ENCODE measurements at places on chromosomes 6 and 20.

DNA sequence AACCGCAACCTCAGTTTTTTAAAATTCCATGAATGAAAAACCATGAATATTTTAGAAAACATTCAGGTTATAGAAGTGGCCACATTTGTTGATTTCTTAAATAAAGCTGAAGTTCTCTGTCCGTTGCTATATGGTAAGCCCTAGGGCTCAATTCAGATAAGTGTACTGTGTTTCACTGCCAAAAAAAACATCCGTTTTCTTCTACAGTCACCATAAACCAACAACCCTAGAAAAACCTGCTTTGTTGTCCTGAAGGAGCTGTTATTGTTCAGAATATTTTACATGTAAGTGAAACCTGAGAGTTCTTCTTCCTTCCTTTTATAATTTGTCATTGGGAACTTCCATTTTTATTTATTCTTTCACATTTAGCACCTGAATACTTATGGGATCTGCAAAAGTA, 274.1 kb downstream of the TFAP2A start:
- DNase-seq, result no peak

DNA sequence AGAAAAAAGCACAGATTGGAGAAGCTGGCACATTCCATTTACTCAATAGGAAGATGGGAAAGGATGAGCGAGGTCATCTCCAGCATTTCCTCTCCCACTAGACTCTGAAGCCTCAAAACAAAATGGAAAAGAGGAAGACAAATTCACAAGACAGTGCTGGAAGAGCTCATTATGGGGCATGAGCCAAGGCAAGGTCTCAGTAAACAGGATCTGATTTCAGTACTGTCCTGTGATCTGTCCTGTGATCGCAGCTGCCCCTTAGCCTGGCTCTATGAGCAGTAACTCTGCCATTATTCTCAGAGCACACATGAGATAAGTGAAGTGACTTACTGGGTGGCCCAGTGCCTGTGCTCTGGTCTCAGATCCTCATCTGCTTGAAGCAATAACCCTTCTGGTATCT, 68.1 kb upstream of the SLC4A11 start:
- no peak for DNase-seq

GRCh38 chr6:81093051-81093450, 659.4 kb downstream of the TENT5A start:
- DNase-seq, result no peak

GRCh38 chr20:19375801-19376200, 163.4 kb downstream of the SLC24A3 start:
- DNase-seq, result no peak

DNA sequence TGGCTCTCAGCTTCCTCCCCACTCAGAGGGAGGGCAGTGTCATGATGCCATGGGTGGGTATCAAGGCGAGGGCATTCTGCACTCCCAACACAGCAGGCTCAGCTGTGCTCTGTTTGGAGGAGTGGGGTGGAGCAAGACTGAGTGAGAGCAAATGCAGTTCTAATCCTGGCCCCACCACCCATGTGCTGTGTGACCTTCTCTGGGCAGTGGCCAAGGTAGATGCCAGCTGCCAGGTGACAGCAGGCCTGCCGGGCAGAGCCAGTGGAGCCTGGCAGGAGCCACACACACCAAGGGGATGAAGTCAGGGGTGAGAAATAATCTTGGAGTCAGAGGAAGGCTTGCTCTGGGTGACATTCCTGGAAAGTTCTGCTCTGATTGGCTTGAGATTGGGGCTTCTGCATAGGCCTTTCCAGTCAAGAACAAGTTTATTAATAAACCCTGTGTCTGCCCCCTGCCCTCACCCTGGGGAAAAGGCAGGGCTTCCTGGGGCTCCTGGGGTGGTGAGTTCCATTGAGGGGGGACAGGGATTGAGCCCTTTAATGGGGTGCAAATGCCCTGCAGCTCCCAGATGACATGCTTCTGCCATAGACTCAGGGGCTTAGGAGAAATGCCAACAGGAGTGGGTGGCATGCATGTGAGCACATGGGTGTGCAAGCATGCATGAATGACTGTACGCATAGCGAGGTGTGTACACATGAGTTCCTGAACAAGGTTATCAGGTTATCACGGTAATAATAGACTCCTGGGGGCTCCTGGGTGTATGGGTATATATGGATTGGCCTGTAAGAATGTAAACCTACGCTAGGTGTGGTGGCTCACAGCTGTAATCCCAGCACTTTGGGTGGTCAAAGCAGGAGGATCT, 134.2 kb downstream of the MRPL14 start:
- no peak for DNase-seq

DNA sequence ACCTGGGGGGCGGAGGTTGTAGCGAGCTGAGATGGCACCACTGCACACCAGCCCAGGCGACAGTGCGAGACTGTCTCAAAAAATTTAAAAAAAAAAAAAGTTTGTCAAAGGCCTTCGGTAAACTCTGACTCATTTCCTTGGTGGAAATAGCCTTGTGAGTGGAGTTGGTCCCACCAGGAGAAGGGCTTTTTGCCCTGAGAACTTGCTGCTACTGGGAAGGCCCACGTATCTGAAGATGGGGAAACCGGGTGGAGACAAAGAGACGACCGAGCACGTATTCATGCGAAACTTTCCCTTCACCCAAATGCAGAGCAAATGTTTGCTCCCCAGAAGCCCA, 51.7 kb downstream of the SLC22A23 start:
- no peak for DNase-seq

DNA sequence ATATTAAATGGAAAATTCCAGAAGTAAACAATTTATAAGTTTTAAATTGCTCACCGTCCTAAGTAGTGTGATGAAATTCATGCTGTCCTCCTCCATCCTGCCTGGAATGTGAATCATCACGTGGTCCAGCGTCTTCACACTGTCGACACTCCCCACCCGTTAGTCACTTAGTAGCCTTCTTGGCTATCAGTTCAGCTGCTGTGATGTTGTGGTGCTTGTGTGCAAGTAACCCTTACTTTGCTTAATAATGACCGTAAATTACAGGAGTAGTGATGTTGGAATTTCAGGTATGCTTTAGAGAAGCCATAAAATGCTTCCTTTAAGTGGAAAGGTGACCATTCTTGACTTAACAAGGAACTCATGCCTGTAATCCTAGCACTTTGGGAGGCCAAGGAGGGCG, 25.2 kb downstream of the RIOK1 start:
- DNase-seq, result no peak

- DNase-seq, result no peak
These were observed 114.1 kb upstream of the INSM1 start for GRCh38 chr20:20253744-20254330.

DNA sequence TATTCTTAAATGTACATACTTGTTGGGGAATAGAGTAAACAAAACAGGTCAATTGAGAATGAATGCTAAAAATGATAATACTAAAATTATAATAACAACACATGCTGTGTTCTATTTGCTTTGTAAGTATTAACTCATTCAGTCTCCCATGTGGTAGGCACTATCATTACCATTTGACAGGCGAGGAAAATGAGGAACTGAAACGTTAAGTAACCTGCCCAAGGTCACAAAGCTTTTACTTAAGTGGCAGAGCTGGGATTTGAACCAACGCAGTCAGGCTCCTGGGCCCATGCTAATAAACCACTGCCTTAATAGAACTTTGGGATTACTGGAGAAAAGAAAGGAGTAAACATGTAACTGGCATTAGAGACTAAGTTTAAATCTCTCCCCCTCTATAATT, 3.8 kb downstream of the NSFL1C start:
- DNase-seq, result no peak

- DNase-seq, result no peak
These were observed 23.0 kb upstream of the NAA20 start for GRCh38 chr20:19993958-19994669.

GRCh38 chr6:83086751-83087150, 19.3 kb downstream of the DOP1A start:
- no peak for DNase-seq

DNA sequence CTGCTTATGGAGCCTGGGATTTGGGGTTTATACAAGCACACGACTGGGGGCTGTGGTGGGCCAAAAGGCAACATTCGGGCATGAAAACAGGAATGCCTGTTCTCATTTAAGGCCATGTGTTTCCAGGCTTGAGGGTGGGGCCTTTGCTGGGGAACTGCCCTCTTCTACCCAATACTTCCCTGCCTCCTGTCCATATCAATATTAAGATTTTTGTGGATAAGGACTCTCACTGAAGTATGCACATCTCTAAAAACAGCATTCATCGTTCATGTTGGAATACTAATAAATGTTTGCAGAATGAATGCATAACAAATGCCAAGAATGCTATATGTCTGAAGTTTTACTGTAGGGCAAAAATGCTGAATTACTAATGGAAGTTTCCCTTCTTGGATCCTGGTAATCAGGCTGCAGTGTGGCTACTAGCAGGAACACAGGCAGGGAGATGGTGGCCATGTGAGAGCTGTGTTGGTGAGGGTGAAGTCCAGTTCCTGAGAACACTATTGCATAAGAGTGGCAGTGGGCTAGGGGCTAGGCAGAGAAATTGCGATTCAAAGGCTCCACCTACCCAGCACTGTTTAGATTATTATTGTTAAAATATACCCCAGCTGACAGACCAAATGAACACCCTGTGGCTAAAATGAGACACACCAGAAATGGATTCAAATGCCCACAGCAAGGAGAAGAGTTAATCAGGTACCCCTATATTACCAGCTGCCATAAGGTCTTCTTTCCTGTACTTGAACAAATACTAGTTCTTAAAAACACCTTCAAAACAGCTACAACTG, 644.3 kb downstream of the EPM2A start:
- DNase-seq, result no peak

DNA sequence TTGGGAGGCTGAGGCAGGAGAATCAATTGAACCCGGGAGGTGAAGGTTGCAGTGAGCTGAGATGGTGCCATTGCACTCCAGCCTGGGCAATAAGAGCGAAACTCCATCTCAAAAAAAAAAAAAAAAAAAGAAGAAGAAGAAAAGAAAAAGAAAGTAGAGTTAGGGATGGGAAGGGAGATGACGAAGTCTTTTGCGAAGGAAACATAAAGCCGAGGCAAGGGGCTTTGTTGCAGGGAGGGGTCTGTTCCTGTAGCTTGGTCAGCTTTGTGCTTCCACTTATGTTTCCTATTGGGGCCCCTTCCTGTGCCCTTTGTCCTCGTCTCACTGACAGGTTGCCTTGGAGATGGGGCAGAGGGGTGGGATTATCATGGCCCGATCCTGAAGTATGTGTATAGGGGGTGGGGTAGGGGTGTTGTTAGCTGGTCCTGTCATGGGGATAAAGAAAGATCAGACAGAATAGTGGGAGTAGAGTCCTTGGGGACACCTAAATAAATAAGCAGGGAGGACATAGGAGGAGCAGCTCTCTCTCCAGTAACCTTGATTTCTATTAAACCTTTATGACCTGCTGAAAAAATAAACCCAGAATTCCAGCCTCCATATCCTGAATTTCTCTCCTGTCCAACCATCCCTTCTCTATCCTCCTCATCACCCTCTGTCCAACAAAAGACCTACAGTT, 1.1 kb upstream of the CLIC1 start:
- no peak for DNase-seq

DNA sequence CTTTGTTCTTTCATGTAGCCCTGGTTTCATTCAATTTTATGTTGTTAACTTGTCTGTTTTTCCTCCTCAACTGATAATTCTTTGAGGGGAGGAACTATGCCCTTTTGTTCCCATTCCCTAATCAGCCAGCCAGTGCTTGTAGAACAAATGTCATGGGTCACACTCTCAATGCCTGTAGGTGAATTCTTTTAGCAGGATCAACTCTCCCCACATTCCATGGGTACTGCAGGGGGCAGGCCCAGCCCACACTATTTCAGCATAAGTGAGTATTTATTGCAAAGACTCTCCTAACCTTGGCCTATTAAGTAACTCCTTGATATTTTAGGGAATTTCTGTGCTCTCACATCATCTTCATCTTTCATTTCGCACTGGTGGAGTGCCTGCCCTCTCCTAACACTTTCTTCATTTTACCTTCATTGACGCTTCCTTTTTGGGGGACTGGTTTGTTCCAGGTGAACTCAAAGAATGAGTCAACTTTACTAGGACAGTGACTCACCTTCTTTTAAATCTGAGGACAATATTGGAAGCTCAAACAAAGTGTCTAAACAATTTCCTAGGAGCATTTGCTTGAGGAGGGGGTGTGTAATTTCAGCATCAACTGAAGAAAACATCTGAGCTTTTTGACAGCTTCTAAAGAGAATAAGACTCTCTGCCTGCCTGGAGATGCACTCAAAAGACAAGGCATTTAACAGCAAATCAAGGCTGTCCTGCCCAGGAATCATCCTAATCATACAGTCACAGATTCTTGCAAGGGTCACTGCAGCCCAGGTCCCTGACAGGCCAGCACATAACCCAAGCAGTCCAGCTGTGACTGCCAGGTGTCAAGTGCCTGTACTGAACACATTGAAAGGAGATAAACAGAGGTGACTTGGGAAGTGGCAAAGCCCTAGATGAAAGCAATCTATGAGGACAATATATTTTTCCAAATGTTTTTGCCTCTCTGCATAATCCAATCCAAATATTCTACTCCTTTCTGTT, 263.9 kb upstream of the PRND start:
- DNase-seq, result no peak

DNA sequence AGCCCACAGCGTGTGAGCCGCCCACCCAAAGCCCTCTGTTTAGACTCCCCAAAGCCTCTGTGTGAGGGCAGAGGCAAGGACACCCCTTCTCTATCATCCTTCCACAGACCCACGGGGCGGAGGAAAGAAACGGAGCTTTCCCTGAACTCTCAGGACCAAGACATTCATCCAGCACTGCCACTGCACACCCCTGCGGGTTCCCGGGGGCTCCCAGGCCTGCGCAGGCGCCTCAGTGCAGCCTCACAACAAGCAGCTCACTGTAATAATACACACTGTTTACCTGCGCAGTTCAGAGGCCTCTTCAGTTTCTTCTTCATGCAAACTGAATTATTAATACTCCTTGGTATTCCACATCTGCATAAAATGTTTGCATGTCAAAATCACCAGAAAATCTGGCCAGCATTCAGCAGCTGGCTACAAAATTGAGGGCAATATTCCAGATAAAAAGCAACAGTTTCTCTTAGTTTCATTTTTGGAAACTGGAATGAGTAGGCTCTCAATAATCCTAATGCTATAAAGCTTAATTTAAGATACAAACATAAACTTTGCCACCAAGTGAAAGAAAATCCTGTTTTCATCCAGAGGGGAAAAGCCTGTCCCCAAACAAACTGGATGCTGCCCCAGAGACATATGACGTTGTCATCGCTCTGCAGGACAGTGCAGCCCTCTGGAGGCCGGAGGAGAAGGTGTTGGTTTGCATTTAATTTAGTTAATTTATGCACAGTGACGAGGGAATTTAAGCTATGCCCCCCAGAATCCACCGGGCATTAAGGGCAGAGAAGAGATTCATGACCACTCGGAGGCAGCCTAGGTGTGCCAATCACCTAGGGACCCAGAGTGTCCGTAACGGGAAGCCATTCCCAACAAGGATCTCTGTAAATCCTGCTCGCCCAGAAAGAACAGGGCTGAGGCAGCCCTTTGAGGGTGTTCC, 45.3 kb downstream of the NINL start:
- DNase-seq, result no peak

GRCh38 chr6:15947923-15948322, 181.0 kb upstream of the MYLIP start:
- DNase-seq, result no peak

- DNase-seq, result no peak
These were observed 812 bp downstream of the SLC9A8 start for GRCh38 chr20:49813305-49813974.

- no peak for DNase-seq
These were observed 90.4 kb upstream of the HIVEP1 start for GRCh38 chr6:11921751-11922150.

- no peak for DNase-seq
These were observed 54.3 kb downstream of the TAF4 start for GRCh38 chr20:62011403-62011790.

GRCh38 chr6:2687456-2687855, 63.3 kb downstream of the MYLK4 start:
- DNase-seq, result no peak

GRCh38 chr6:110815015-110815410, 256 bp downstream of the CDK19 start:
- no peak for DNase-seq
